ENCODE measurements at places on chromosomes 6 and 20.

DNA sequence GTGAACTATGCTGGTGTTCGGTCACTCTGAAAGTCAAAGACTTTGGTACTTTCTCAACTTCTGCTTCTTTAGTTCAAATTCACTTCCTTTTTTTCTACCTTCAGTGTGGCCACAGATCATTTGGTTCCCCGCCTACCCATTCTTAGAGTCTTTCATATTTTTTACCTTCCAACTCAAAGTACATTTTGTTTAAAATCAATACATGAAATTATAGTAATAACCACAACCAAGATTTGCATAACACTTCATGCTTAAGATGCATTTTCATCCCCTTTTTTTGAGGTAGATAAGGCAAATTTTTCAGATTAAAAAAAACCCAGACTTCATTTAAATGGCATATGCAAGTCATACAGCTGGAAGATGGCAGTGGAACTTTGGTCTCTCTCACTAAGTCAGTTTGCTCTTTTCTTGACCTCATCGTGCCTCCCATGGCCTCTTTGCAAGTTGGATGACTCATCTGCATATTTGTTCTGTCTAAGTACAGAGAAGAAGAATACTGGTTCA is 11.9 kb upstream of the CNR1 start:
- no peak for DNase-seq

- DNase-seq: no peak
Measured at GRCh38 chr20:19692685-19693119, 65.4 kb upstream of the RIN2 start.

DNA sequence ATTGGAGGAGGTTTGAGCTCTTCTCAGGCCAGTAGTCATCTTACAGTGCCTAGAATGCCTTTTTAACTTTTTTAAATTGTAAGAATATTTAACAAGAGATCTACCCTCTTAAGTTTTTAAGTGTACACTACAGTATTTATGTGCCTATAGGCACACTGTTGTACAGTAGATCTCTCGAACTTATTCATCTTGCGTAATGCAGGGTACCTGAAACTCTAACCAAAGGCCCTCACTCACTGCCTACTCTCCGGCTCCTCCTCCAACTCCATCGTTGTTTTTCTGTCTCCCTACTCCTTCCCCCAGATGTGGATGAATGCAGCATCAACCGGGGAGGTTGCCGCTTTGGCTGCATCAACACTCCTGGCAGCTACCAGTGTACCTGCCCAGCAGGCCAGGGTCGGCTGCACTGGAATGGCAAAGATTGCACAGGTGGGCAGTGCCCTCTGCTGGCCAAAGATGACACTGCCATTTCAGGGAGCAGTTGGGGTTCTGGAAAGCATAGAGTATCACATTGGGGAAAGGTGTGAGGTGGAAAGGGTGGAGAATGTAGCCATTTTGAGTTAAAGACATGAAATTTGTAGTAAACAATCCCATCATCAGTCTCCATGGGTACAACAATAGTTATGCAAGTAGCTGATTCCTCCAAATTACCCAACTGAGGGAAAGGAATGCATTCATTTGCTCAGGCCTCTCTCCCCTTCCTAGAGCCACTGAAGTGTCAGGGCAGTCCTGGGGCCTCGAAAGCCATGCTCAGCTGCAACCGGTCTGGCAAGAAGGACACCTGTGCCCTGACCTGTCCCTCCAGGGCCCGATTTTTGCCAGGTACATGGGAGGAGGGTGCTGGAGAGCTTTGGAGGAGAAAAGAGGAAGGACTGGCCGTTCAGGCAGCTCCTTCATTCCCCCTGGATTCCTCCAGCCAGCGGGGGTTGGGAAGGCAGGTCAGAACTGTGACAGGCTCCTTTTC is 18.4 kb upstream of the ZNF76 start:
- DNase-seq: peak; percentile 44

GRCh38 chr6:129133770-129134192 is 250.8 kb downstream of the LAMA2 start:
- DNase-seq: no peak

GRCh38 chr20:59751075-59751711 is 146.9 kb downstream of the PHACTR3 start:
- DNase-seq: no peak
